ENCODE measurements at places on chromosomes 7 and 10. TPM values are rescaled to one million over a fixed set of nuclear protein-coding genes. Genes with fewer than 3 reads are reported as not detected.

Gene NKX6-2
- not detected for total RNA-seq

- no peaks in the 10 kb centered on the region for H3K36me3 ChIP-seq
- DNase-seq = no peak
- H3K4me3 ChIP-seq = no peak overlapping the region
- H3K27me3 ChIP-seq = no peaks in the 10 kb centered on the region
- peak overlapping the region; percentile 79 for H3K27ac ChIP-seq
- H3K4me1 ChIP-seq = no peaks in the 10 kb centered on the region
These were observed 20.3 kb downstream of the ASB13 start for GRCh38 chr10:5645944-5646617.

Gene SPDYE2B
- total RNA-seq = not detected

GRCh38 chr7:117588352-117588794 is 108.5 kb downstream of the CFTR start:
- H3K4me3 ChIP-seq = no peak overlapping the region
- no peaks in the 10 kb centered on the region for H3K4me1 ChIP-seq
- DNase-seq = no peak
- H3K27ac ChIP-seq = no peak overlapping the region
- no peaks in the 10 kb centered on the region for H3K27me3 ChIP-seq

- DNase-seq = no peak
- H3K36me3 ChIP-seq = no peaks in the 10 kb centered on the region
- no peak overlapping the region for H3K27ac ChIP-seq
- H3K4me3 ChIP-seq = no peak overlapping the region
- H3K27me3 ChIP-seq = no peaks in the 10 kb centered on the region
These were observed 146.4 kb downstream of the ZNF248 start for GRCh38 chr10:37710831-37711616.

DNA sequence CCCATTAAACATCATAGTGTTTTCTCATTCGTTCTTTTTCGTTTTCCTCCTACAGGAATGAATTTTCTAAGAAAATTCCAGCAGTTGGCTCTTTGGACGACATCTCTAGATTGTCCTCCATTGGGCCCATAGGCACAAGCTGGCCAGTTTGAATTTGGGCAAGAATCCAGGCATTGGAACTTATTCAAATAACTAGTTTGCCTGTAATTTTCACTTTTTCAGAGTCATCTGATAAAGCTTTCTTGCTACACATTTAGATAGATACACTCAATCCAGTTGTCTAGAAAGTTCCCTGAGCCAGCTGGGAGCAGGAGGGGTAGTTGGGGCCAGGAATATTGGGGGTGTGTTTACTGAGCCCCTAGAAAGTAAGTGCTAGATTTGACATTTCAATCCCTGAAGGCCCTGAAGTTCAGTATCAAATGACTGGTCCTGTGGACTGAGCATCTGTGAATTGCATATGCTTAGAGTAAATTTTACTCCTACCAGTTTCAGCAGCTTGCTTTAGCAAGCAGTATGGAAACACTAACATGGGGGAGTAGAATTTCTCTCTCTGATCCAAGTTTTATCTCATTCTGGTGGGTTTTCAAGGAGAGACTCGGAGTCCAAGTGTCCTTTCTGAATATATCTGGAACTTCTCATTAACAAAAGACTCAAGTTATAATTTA is 5.2 kb downstream of the EGFR start:
- no peaks in the 10 kb centered on the region for H3K27me3 ChIP-seq
- DNase-seq = no peak
- no peak overlapping the region for H3K4me3 ChIP-seq
- no peaks in the 10 kb centered on the region for H3K4me1 ChIP-seq
- H3K36me3 ChIP-seq = no peaks in the 10 kb centered on the region

DNA sequence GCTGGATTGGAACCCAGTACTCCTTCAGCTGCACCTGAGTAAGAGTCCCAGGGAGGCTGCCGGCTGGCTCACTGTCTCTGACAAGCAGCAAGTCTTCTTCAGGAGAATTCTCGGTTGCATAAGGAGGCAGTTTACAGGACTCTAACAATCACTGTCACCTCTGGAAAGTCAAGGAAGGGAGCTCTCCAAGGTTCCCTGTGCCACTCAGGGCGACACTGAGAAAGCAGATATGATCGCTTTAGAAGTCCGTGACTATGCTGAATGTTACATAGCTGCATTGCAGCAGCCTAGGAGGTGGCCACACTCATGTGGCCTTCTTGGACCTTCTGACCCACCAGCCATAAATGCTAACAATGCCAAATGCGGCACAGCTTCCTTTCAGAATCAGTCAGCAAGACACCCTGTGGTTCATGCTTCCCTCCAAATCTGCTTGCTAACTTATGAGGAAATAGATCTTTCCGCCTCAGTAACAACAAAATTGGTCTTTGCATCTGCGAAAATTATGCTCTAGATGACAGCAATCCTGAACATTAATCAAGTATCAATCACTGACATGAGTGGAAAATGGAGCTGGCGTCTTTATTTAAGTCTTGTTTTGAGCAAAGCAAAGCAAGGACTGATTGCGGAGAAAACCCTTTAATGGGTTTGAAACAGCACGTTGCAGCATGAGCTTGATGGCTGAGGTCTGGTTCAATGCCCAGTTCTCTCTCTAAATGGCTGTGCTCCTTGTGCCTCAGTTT is 132.9 kb downstream of the ATXN7L1 start:
- no peaks in the 10 kb centered on the region for H3K4me1 ChIP-seq
- no peak for DNase-seq
- H3K36me3 ChIP-seq = no peaks in the 10 kb centered on the region
- H3K27me3 ChIP-seq = no peaks in the 10 kb centered on the region
- no peak overlapping the region for H3K4me3 ChIP-seq
- no peak overlapping the region for H3K27ac ChIP-seq

Gene IFIT3
- 6.9 TPM for total RNA-seq

DNA sequence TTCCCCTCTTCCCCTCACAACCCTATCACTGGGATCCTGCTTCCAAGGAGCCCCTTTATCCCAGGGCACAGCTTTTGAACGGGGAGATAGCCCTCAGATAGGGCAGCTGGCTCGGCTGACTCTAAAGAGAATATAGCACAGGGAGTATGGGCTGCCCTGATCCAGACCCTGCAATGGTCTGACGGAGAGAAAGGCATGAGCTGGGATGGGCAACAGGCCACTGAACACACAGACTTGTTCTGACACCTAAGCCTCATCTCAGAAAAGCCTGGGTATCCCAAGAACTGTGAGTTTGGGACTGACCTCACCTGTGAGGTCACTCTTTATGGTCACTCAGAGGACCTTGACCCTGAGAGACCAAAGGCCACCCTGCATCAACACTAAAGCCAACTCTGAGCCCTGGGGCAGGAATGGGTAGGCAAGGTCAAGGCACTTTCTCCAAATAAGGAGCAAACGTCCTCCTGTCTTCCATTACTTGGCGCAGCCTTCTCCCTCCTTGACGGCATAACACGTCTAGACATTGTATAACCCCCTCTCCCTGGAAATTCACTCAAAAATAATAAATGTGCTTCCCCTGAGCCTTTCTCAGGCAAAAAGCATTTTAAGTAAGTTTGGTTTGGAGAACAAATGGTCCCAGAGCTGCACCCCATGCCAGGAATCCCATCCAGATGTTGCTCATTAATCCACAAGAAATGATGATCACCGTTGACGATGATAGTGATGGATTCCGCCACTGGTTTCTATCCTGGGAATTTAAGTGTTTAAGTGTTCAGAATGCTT is 8.2 kb upstream of the LRRC18 start:
- no peak for DNase-seq
- H3K4me1 ChIP-seq = no peaks in the 10 kb centered on the region

DNA sequence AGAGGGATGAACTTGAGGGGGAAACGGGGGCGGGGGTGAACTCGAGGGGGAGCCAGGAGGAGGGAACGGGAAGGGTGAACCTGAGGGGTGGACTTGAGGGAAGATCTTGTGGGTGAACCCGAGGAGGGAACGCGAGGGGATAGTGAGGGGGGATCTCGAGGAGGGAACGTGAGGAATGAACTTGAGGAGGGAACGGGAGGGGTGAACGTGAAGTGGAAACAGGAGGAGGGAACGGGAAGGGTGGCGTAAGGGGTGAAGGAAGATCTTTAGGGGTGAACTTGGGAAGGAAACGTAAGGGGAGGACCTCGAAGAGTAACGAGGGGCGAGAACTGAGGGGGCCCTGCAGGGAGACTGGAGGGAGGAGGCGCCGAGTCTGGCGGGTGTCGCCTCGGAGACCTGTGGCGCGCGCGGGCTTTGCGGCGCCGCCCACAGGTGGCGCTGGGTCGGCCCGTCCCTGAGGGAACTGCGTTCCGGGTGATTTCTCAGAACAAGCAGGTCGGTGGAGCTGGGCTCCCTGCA is 651 bp downstream of the MYO3A start:
- no peak overlapping the region for H3K27ac ChIP-seq
- no peaks in the 10 kb centered on the region for H3K4me1 ChIP-seq
- peaks cover 17% of the 10 kb centered on the region for H3K27me3 ChIP-seq
- H3K4me3 ChIP-seq = no peak overlapping the region

DNA sequence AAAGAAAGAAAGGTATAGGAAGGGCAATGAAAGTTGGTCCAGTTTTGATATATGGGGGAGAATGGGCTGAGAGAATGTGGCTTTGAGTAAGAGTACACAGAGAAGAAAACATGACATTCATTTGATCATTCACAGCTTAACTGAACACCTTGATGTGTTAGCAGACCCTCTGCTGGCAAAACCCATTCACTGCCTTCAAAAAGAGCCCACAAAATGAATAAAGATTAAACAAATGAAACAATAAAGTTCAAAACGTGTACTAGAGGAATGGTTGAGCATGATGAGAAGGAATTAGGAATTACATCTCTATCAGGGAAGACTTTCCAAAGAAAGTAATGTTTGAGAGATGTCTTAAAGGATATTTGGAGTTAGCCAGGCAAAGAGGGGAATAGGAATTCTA is 2.1 kb downstream of the WEE2 start:
- no peaks in the 10 kb centered on the region for H3K4me1 ChIP-seq
- no peak overlapping the region for H3K4me3 ChIP-seq
- no peaks in the 10 kb centered on the region for H3K27me3 ChIP-seq
- H3K27ac ChIP-seq = no peak overlapping the region
- H3K36me3 ChIP-seq = no peaks in the 10 kb centered on the region
- DNase-seq = no peak

- H3K27ac ChIP-seq = peak overlapping the region; percentile 71
- H3K4me1 ChIP-seq = no peaks in the 10 kb centered on the region
- no peaks in the 10 kb centered on the region for H3K36me3 ChIP-seq
- no peak overlapping the region for H3K4me3 ChIP-seq
- no peaks in the 10 kb centered on the region for H3K27me3 ChIP-seq
- peak; percentile 33 for DNase-seq
These were observed 658.2 kb downstream of the PARD3 start for GRCh38 chr10:34156781-34157425.

GRCh38 chr7:17069146-17069545 is 187.4 kb upstream of the AGR3 start:
- no peak overlapping the region for H3K27ac ChIP-seq
- H3K4me3 ChIP-seq = no peak overlapping the region
- no peaks in the 10 kb centered on the region for H3K4me1 ChIP-seq

- no peaks in the 10 kb centered on the region for H3K36me3 ChIP-seq
- H3K4me3 ChIP-seq = no peak overlapping the region
- H3K27ac ChIP-seq = no peak overlapping the region
- H3K27me3 ChIP-seq = no peaks in the 10 kb centered on the region
These were observed 33.8 kb upstream of the ATXN7L1 start for GRCh38 chr7:105910172-105910571.

- no peaks in the 10 kb centered on the region for H3K36me3 ChIP-seq
- DNase-seq = no peak
- no peaks in the 10 kb centered on the region for H3K4me1 ChIP-seq
- no peaks in the 10 kb centered on the region for H3K27me3 ChIP-seq
- H3K4me3 ChIP-seq = no peak overlapping the region
These were observed 21.8 kb upstream of the PTPRN2 start for GRCh38 chr7:158609313-158609974.

DNA sequence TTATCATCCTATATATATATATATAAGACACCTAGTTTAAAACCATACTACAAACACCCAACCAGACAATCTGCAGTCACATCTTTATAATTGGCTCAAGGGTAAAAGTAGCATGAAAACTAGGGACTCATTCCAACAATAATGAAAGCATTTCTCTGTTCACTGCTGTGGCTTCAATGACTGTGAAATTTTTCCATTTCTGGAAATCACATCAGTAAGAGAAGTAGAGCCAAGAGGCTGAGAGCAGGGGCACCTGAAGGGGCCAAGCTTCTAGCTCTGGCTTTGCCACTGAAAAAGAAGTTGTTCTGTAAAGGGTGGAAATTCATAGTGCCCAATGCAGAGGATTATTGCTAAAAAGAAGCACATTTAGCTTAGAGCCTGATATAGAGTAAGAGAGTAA is 158.6 kb upstream of the GLI3 start:
- H3K4me3 ChIP-seq = no peak overlapping the region
- H3K27me3 ChIP-seq = no peaks in the 10 kb centered on the region
- no peaks in the 10 kb centered on the region for H3K36me3 ChIP-seq
- no peak overlapping the region for H3K27ac ChIP-seq
- no peak for DNase-seq

GRCh38 chr7:4849390-4849789 is 12.4 kb downstream of the PAPOLB start:
- no peak overlapping the region for H3K4me3 ChIP-seq
- DNase-seq = no peak
- no peaks in the 10 kb centered on the region for H3K4me1 ChIP-seq
- H3K27me3 ChIP-seq = no peaks in the 10 kb centered on the region
- H3K36me3 ChIP-seq = no peaks in the 10 kb centered on the region
- H3K27ac ChIP-seq = no peak overlapping the region

- DNase-seq = no peak
- H3K4me1 ChIP-seq = no peaks in the 10 kb centered on the region
- no peaks in the 10 kb centered on the region for H3K36me3 ChIP-seq
- H3K4me3 ChIP-seq = no peak overlapping the region
- H3K27ac ChIP-seq = peak overlapping the region; percentile 21
- no peaks in the 10 kb centered on the region for H3K27me3 ChIP-seq
These were observed 200.7 kb downstream of the POLR1F start for GRCh38 chr7:19508124-19508523.

GRCh38 chr10:44853148-44853734 is 57.9 kb upstream of the TMEM72 start:
- no peak for DNase-seq
- H3K27me3 ChIP-seq = no peaks in the 10 kb centered on the region
- H3K4me3 ChIP-seq = no peak overlapping the region
- no peaks in the 10 kb centered on the region for H3K36me3 ChIP-seq

- no peak overlapping the region for H3K4me3 ChIP-seq
- H3K27me3 ChIP-seq = no peaks in the 10 kb centered on the region
- no peak for DNase-seq
- no peaks in the 10 kb centered on the region for H3K4me1 ChIP-seq
- H3K36me3 ChIP-seq = no peaks in the 10 kb centered on the region
- H3K27ac ChIP-seq = no peak overlapping the region
These were observed 36.4 kb upstream of the FERD3L start for GRCh38 chr7:19181634-19182033.

- no peak overlapping the region for H3K27ac ChIP-seq
- DNase-seq = no peak
- H3K27me3 ChIP-seq = no peaks in the 10 kb centered on the region
- H3K4me3 ChIP-seq = no peak overlapping the region
- H3K4me1 ChIP-seq = no peaks in the 10 kb centered on the region
- H3K36me3 ChIP-seq = no peaks in the 10 kb centered on the region
These were observed 12.4 kb downstream of the WAPL start for GRCh38 chr10:86509145-86509544.
